ENCODE measurements at places on chromosomes 12 and 14.
A peak's percentile ranks its signal among the peaks of the same experiment; 100 is the strongest.

GRCh38 chr14:96917442-96917963 is 120.3 kb downstream of the VRK1 start:
- no peak for DNase-seq

DNA sequence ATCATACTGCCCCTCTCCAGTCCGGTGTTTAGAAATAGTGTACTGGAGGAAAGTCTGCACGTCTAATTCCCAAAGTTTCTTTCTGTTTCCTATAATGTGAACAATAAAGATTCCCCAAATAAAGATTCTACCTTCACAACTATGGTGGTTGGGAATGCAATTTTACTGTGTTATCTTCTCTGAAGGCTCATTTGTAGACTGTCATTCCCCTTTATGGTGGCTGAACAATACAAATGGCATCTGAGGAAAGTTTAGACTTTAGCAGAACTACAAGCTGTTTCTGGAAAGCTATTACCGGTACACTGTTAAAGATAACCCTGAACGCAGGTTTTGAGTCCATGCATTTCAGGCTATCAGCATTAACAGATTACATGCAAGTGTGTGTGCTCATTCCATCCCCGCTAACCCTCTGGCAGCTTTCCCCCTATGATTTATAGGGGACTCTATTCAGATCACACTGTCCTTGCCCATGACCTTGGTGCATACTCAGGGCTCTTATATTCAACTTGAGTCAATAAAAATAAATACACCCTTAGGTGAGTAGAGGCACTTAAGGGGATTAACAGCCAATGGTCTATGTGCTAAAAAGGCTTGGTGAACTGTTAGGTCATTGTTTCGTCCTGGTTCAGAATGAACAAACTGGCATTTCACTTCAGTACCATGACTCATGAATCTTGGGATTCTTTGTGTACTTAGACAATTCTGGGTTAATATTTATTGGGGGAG is 60.7 kb upstream of the PYGL start:
- DNase-seq: no peak

- DNase-seq: no peak
Observed at GRCh38 chr14:31969699-31970240, 107.3 kb upstream of the ARHGAP5 start.

- DNase-seq: no peak
Observed at GRCh38 chr12:12901158-12901791, 9.9 kb downstream of the GPRC5A start.

DNA sequence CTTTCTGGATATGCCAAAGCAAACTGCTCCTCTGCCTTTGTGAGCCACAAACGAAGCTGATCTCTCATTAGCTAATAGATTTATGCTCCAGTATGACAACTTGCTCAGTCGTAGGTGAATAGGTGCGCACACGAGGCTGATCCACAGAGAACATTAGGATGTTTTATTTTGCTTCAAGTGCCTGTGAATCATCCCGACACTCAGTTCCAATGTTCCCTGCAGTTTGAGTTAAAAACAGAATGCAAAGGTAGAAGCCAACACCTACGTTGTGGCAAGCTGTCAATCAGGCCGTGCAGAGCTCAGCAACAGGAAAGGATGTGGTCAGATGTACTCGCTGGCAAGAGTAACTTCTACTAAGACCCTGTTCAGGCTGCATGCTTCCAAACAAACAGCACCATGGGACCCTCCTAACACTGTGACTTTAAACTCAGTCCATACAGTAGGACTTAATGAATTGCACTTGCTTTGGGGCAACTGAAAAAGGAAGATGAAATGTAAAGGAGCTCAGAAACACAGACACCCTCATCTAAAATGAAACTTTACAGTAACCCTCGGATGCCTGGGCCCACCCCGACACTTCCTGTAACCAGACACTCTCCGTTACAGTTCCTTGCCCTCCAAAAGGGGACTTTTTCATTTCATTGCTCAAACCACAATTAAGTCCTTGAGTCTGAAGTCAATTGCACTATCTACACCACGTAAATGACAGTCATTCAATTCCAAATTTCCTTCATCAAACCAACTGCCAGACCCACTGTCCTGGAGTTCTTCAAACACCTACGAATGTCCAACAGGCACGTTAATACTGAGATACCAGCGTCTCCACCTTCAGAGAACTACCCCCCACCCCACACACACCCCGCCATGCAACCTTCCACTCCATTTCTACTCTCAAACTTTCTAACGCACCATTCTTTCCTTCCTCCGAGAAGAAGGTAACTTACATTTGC is 1.6 kb downstream of the CCDC88C start:
- peak; percentile 61 for DNase-seq

GRCh38 chr14:92985521-92985920 is 62.6 kb downstream of the CHGA start:
- no peak for DNase-seq

DNA sequence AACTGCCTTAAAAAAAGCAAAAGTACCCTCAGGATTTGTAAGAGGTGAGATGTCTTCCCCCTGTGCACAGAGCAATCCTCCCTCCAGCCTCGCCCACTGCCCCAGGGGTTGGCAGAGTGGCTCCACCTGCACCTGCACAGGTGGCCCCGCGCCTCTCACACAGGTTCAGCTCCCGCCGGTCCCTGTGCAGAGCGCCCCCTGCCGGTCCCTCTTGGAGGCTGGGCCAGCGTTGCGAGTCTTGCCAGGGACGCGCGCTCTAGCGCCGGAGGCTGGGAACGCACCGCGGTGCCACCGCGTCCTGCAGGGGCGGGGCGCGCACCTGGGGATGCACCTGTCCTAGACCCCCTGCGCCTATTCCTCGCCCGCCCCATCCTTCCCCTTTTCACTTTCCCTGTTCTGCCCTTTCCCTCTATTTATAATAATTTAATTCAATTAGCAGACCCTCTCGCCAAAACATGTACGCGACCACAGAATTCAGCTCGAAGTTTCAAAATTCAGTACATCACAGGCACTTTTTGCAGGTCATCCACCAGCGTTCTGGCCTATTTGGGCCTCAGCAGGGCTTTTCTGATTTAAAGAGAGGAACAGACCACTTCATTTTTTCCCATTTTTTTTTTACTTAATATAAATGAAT is 618.6 kb downstream of the AACS start:
- DNase-seq: no peak

- DNase-seq: no peak
Observed at GRCh38 chr14:64417771-64418125, 29.6 kb downstream of the MTHFD1 start.

GRCh38 chr12:54127538-54128259 is 61.1 kb downstream of the SMUG1 start:
- DNase-seq: no peak

- DNase-seq: no peak
Observed at GRCh38 chr14:103521951-103522563, 573 bp downstream of the CKB start.

GRCh38 chr12:93838193-93838592 is 161.0 kb downstream of the CRADD start:
- no peak for DNase-seq

DNA sequence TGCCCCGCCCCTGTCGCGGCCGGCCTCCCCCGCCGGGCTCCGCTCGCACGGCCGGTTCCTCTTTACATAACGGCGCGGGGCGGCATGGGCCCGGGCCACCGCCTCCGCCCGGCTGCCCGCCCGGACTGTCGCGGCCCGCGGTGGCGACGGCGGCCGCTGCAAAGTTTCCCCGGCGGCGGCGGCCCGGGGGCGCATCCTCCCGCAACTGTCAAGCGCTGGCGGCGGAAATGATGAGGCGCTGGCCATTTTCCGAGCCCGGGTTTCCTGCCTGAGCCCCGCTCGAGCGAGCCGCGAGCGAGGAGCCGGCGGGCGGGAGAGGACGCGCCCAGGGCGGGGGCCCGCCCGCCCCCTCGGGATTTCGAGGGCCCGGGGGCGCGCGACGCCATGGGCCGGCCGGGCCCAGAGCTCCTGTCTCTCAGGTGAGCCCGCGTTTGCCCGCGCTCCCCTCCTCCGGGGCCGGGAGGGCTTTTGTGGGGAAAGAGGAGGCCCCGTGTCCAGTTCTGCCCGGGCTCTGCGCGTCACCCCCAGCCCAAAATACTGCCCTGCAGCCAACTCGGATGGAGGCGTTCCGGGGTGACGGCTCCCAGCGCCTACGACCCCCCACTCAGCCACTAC is at the start of gene SH2B3:
Gene SH2B3, plus strand, starts transcription at position 65 of the 615 bp plus-strand sequence. CDS start 12,223 bp downstream, outside the sequence.
- DNase-seq: peak; percentile 77

DNA sequence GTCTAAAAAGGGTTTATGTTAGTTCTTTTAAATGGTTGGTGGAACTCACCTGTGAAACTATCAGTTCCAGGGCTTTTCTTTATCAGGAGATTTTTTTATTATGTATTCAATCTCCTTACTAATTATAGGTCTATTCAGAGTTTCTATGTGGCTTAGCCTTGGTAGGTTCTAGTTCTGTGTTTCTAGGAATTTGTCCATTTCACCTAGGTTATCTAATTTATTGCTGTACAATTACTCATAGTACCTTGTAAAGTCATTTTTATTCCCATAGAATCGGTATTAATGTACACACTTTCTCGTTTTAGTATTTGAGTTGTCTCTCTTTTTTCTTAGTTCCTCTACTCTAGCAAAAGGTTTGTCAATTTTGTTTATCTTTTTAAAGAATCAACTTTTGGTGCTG is 59.0 kb downstream of the BORCS5 start:
- DNase-seq: no peak

- DNase-seq: no peak
Observed at GRCh38 chr12:57952766-57953165, 11.4 kb downstream of the ATP23 start.

DNA sequence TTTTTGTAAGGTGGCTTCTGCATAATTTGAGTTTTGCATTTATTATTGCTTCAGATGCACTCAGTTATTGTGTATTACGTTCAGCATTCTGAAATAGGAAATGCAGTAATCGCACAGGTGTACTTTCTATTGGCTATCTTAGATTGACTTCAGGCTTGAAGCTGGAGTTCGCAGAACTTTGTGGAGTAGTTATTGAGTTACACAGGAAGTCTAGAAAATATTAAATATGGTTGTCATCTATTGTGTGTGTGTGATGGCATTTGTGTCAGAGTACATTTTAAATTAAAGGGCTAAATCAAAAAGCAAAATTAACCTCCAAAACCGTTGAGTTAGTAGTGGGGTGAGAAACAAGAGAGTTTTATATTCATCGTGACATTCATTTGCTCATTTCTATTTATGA is 2.7 kb downstream of the ARID2 start:
- DNase-seq: no peak

DNA sequence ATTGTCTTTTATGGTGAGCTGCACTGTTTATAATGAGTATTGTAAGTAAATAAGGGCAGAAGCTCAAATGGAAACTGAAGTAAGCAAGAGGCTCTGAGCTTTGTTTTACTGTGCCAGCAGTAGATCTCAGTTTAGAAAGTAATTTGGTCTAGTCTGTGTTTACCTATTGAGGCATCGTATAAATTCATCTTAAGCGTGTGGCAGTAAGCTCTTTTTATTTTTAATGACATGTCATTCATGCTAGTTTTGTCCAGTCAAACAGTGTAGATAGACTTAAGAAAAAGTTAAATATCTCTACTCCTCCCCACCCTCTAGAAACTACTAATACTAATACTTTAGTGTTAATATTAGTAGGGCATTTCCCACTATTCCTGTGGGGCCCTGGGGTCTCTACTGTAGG is 2.0 kb downstream of the ANO6 start:
- DNase-seq: no peak

GRCh38 chr12:49089821-49090773 is 4.5 kb downstream of the DHH start:
- peak; percentile 16 for DNase-seq

- DNase-seq: peak; percentile 29
Observed at GRCh38 chr14:89915114-89915878, 39.2 kb downstream of the EFCAB11 start.

GRCh38 chr14:29042551-29042950 is 276.0 kb downstream of the FOXG1 start:
- no peak for DNase-seq

DNA sequence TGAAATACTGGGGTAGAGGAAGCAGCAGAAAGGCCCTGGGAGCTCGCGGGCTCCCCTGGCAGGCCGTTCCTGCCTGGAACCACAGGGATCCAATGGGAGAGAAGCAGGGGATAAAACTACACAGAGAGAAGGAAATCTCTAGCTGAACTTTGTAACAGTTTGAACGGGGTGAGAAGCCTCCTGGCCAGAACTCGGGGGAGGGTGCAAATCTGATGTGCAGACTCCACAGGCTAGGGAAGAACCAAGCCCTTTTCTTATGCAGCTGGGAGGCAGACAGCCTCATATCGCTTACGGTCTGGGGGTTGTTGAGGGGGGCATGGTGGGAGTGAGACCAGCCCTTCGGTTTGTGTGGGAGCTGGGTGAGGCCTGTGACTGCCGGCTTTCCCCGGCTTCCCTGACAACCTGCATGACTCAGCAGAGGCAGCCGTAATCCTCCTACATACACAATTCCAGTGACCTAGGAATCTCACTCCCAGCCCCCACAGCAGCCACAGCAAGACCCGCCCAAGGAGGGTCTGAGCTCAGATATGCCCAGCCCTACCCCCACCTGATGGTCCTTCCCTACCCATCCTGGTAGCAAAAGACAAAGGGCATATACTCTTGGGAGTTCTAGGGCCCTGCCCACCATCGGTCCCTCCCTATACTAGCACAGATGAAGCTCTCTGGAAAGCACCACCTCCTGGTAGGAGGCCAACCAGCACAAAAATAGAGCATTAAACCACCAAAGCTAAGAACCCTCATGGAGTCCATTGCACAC is 143.0 kb downstream of the TMTC1 start:
- no peak for DNase-seq

- no peak for DNase-seq
Observed at GRCh38 chr14:73616831-73617230, 4.5 kb downstream of the ACOT6 start.

- DNase-seq: no peak
Observed at GRCh38 chr14:69149461-69150244, 3.3 kb downstream of the DCAF5 start.

- no peak for DNase-seq
Observed at GRCh38 chr14:37587131-37587803, 7.8 kb downstream of the FOXA1 start.

DNA sequence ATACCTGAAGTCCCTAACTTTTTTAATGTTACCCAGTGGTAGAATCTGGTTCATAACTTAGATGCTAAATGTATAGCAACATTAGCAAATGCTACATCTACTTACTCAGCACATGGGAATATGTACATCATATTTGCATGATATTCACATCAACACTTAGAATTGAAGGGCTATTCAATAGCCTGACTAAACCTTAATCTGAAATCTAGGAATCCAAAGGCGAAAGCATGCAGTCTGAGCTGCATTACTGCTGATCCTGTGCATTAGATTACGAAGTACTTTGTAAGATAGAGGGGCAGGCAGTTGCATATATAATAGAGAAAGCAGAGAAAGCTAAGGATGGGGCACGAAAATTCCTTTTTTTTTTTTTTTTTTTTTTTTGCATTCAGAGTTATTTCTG is 40.4 kb downstream of the SLC38A4 start:
- DNase-seq: no peak

DNA sequence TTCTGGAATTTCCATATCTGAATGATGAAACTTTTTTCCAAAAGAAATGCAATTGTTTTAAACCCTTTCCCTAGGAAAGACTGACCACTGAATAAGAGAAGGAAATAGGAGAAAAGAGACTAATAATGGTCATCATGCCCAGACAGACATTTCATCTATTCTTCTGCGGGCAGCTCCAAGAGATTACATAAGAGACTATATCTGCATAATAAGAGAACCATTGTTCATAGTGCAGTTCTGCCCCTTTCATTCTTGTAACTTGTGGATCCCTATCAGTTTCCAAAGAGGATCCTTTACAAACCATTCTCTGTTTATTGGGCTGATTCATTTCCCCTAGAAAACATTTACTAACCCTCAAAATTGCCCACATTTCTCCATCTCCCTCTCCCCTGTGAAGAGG is 197.8 kb downstream of the FSCB start:
- DNase-seq: no peak

All from T-helper 1 cell (primary cell).